Activated naive CD8-positive, alpha-beta T cell treated with anti-CD3 and anti-CD28 coated beads, Interleukin-2, amount 10 ng/mL, durations not matched to agents 7 days and 5 days (primary cell): ENCODE measurements at places on chromosomes 6 and 20.

DNA sequence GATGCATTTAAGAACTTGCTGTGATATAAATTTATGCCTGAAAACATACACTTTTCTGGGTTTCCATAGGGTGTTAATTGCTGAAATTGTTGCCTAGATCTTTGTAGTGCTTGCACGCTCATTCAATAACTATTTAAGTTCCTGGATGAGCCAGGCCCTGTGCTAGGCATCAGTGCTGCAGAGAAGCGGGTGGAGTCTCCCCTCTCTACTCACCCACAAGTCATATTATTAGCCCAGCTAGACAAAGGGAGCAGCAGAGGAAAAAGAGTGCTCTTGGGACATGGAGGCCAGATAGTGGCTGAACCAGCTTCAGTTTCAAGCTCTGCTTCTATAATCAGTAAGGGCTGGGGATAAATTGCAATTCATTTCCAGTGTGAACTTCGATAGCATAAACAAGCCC lies 329.1 kb downstream of the TFAP2B start:
- DNase-seq, result no peak

- DNase-seq, result peak; percentile 65
These were observed 53.6 kb downstream of the MDGA1 start for GRCh38 chr6:37643851-37644672.

DNA sequence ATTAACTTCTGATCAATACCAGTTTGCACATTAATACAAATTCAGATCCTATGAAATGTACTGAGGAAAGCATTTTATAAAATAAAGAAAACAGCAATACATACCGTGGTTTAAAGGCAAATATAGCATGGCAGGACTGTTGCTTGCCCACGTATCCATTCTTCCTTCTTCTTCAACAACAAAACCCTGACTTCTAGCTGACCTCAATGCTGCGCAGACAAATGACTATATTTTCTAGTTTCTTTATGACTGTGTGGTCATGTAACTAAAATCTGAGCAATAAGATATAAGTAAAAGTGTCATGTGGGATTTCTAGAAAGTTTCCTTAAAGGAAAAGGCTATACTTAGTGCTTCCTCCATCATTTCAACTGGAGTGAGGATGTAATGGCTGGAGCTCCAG lies 85.0 kb downstream of the CDC40 start:
- no peak for DNase-seq

DNA sequence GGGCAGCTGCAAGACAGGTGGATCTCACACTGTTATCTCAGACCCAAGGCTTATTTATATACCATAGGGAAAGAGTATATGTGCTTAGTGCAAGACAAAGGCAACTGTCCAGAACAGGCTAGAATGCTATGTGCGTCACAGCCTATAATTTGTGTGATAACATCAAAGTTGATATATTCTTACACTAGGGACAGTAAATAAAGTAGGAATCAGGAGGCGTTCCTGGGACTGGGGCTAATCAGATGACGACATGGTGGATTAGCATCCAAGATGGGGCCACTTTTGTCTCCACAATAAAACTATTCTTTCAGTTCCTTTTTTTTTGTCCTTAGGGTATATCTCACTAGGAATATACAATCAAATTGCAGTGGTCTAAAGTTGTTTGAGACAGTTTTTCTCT lies 54.9 kb upstream of the IER3 start:
- DNase-seq, result no peak

GRCh38 chr6:73768558-73768957 lies 72.6 kb downstream of the CD109 start:
- DNase-seq, result no peak

- DNase-seq, result peak; percentile 68
These were observed at the start of gene KCNG1 for GRCh38 chr20:51022803-51023616. Gene KCNG1, minus strand, starts transcription at chr20:51023107. Its CDS starts 12,769 bp downstream, at chr20:51010338.
